H9 (cell line): ENCODE measurements at places on chromosomes 4 and X. TPM values are rescaled to one million over a fixed set of nuclear protein-coding genes. Genes with fewer than 3 reads are reported as not detected.

The BGN gene
- 1.2 and 1.5 TPM in 2 replicates for total RNA-seq

The SYP gene
- total RNA-seq: 1.8 and 2.1 TPM in 2 replicates

DNA sequence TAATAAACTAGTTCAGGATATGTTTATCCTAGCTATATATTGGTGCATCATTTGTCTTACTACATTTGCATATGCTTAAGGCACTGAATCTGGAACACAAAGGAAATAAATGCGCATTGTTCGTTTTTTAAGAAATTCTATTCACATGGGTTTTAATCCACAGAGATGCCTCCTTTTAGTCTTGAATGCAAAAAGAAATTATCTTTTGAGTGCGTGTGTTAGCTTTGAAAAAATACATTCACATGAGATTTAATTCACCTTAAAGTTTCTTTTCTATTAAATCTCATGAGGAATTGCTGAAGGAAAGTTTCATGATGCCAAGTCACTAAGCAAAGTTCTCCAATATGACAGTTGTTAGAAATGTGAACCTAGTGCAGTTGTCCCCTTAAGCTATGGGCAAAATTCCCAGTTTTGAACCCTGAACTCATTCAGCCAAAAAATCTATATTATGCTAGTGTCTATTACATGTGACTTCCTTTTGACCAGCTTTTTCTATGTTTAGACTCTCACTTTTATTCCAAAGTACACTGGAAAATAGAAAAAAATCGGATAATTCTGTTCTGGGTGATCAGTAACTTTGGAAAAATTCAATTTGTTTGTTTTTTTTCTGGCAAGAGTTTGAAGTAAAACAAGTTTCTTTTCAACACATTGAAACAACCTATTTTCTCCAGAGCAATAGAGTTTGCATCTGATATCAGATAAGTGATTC lies 426.2 kb upstream of the MAGEB2 start:
- DNase-seq: no peak

DNA sequence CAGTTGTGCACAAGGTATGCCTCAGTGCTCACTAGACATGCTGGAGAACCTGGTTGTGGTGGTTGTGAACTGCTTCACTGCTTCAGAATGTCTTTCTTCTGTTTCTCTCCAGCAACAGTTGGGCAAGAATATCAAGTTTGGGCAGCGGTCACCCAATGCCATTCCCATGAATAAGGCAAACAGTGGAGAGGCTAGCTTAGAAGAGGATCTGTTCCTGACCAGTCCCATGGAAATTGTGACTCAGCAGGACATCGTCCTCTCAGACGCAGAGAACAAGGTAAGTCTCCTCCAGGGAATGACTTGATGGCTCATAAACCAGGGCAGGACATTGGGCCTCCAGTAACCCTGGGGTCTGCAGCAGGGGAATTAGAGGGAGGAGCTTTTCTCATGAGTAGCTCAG lies 79.9 kb downstream of the AASDH start:
- DNase-seq: no peak

GRCh38 chr4:123485601-123486000 lies 89.0 kb downstream of the SPRY1 start:
- DNase-seq: no peak

DNA sequence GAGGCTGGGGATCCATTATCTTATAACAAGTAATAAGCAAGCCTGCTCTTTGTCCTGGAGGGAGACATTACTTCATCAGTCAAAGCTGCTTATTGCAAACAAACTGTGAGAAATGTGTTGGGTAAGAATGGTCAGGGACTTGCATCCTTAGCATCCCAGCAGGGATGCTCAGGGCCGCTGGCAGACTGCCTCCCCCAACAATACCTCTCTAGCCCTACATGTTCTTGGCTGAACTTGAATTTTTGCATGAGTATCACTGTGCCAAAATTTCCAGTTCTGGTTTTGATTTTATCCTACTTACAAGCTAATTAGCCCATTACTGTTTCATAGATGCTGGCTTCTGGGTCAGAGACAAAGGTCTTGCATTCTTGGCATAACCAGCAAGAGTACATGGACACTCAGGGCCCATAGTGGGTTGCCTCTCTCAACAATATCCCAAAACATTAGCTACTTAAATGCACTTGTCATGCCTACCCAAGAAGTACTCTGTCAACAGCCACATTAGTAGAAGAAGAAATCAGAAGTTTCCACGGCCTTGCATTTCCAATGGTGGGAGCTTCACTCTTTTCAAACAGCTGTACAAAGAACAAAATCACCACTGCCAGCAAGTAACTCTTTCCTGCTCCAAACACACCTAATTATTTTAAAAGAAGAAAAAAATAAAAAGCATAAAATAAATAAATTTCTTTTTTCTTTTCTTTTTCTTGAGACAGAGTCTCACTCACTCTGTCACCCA lies 41.9 kb upstream of the NEUROG2 start:
- DNase-seq: no peak

GRCh38 chr4:154049457-154050181 lies 260.7 kb upstream of the SFRP2 start:
- peak; percentile 77 for DNase-seq
